ENCODE measurements at places on chromosomes 12 and 14. TPM values are rescaled to one million over a fixed set of nuclear protein-coding genes. Genes with fewer than 3 reads are reported as not detected.
A peak's percentile ranks its signal among the peaks of the same experiment; 100 is the strongest.

The BCL11B gene
- total RNA-seq: 0.05 TPM

DNA sequence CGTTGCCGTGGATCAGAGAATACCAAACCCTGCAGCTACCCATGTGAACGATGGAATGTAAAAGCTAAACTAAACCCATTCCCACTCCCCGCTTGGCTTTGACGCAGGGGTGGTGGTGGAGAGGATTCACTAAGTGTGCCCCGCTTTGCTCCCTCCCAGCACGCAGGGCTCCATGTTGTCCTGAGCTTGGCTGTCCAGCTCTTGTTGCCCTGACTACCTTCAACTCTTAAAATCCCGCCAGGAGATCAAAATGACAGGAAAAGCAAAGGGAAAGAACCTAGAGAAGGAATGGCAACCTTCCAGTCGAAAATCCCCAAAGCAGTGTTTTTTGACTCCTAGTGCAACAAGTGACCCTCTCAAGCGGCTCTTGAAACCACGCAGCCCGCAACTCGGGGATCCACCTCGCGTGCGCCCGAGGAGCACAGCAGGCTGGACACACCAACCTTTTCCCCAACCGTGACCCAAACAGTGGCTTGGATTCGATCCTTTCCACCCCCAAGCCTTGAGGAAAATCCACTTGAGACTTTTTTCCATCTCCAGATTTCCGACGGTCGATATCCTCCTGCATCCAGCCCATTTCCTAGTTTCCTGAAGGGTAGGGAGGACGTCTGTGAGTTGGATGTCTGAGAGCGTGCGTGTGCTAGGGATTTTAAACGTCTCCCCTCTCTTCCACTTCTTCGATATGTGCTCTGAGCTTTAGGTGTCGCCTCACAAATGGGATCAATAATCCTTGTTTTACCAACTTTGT is 1.4 kb downstream of the SYT10 start:
- H3K27ac ChIP-seq: no peak overlapping the region
- H3K4me3 ChIP-seq: no peak overlapping the region
- peaks cover 3% of the 10 kb centered on the region for H3K27me3 ChIP-seq
- no peaks in the 10 kb centered on the region for H3K4me1 ChIP-seq
- DNase-seq: no peak

- no peaks in the 10 kb centered on the region for H3K27me3 ChIP-seq
- no peaks in the 10 kb centered on the region for H3K36me3 ChIP-seq
- no peak overlapping the region for H3K27ac ChIP-seq
- no peak for DNase-seq
- H3K4me3 ChIP-seq: no peak overlapping the region
Observed at GRCh38 chr14:72311116-72311515, 378.9 kb downstream of the RGS6 start.

DNA sequence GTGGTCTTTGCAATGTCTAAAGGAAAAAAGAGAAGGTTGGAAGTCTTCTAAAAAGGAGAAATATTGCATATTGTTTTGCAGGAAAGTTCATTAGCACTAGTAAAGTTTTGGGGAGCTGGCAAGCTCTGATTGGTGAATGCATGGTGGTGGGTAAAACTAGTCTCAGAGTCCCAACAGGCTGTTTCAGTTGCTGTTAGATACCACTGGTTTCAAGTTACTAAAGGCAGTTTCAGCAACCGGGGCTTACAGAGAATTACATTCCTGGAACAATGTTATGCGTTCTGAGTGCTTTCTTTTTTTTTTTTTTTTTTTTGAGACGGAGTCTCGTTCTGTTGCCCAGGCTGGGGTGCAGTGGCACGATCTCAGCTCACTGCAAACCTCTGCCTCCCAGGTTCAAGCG is 208.2 kb downstream of the EPS8 start:
- no peaks in the 10 kb centered on the region for H3K4me1 ChIP-seq
- DNase-seq: no peak
- H3K36me3 ChIP-seq: no peaks in the 10 kb centered on the region
- H3K27me3 ChIP-seq: no peaks in the 10 kb centered on the region

- no peaks in the 10 kb centered on the region for H3K27me3 ChIP-seq
- no peak overlapping the region for H3K4me3 ChIP-seq
- H3K36me3 ChIP-seq: no peaks in the 10 kb centered on the region
- H3K27ac ChIP-seq: peak overlapping the region; percentile 86
- peak; percentile 63 for DNase-seq
- H3K4me1 ChIP-seq: peaks cover 29% of the 10 kb centered on the region
Observed at GRCh38 chr12:124852329-124852831, 11.3 kb downstream of the SCARB1 start.

DNA sequence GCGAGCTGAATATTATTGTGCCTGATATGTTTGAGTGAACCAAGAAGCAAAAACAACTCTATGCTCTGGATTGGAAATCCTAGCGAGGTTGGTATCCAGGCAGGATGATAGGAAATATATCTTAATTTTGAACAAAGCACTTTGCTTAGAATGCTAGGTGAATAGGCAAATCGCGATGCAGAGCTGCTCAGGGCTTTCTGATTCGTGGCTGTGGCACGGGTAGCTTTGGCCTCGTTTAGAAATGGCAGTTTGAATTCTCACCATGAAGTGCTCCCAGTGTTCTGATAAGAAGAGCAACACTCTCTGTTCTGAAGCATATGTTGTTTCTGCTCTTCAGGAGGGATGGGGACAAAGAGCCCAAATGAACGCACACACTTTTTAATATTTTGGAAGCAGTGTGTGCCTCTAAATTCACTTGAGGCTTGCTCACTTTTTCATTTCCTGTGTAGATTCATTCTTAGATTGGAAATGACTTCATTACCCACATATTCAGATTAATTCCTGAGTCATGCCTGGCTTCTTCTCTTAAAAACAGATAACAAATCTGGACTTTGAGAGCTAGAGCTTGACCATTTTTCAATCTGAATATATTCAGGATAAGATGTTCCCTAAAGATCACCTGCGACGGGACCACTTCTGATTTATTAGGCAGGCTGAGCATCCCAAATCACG is 200.9 kb downstream of the RPAP3 start:
- no peaks in the 10 kb centered on the region for H3K4me1 ChIP-seq
- H3K27ac ChIP-seq: no peak overlapping the region
- H3K4me3 ChIP-seq: no peak overlapping the region
- DNase-seq: no peak
- no peaks in the 10 kb centered on the region for H3K36me3 ChIP-seq
- no peaks in the 10 kb centered on the region for H3K27me3 ChIP-seq

DNA sequence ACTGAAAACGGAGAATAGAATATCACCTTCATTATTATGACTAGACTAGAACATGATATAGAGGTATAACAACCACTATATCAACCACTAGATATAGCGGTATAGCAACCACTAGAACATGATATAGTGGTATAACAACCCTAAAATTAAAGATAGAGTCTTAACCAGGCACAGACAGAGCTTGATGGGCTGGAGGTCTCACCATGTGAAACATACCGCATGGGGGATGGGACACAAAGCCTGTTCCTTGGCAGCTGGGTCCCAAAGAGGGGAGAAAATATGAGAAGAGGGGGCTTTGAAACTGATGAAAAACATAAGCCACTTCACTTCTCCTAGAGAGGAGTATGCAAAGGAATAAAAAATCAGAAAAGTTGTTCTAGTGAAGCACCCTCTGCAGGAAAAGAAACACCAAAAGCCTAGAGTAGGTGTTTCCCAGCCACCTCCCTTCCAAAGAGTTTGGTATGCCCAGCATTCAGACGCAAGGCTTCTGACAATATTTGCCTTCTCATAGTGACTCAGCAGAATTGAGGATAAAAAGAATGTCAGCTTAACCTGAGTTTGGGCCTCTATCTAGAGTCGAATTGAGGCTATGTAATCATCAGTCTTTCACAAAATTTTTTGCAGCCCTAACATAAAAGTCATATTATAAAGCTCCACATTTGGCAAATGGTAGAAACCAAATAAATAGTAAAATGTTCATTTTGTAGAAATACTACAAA is 316.4 kb downstream of the NOVA1 start:
- H3K4me3 ChIP-seq: no peak overlapping the region
- H3K36me3 ChIP-seq: no peaks in the 10 kb centered on the region
- DNase-seq: peak; percentile 57
- H3K4me1 ChIP-seq: peaks cover 17% of the 10 kb centered on the region

The CDCA3 gene
- 147 TPM for total RNA-seq

The COCH gene
- 32.2 TPM for total RNA-seq
